ENCODE measurements at places on chromosomes 12 and 14.

- peak; percentile 54 for DNase-seq
Observed at GRCh38 chr12:46209914-46210872, 58.6 kb downstream of the SLC38A1 start.

DNA sequence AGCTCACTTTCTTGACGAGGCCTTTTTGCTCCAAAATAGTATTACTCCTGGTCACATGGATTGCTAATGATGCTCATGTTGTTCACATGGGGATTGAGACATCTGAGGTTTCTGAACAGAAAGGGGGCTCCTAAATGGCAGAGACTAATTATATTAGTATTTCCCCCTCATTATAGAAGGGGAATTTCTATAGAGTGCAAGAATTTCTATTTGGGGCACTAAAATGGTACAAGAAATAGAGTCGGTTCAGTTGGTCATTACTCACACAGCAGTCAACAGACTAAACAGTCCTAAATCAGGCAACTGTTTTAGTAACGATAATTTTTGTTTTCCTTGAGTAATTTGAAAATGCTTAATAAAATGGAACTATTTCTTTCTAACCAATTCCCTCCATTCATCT is 108.9 kb downstream of the DACT1 start:
- DNase-seq = no peak

- DNase-seq = no peak
Observed at GRCh38 chr14:81350344-81351130, 49.6 kb downstream of the STON2 start.

- no peak for DNase-seq
Observed at GRCh38 chr12:24562771-24563431, 386.0 kb downstream of the BCAT1 start.

DNA sequence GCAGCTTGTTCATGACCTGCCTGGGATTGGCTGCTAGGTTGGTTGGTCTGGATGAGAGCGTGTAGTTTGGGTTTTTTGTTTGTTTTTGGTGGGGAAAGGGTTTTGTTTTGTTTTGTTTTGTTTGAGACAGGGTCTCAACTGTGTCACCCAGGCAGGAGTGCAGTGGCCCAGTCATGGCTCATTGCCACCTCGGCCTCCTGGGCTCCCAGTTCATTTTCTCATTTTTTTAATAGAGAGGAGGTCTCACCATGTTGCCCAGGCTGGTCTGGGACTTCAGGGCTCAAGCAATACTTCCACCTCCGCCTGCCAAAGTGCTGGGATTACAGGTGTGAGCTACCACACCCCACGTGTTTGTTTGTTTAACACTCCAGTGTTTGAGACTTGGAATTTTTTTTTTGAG is 3.8 kb downstream of the DYNC1H1 start:
- no peak for DNase-seq
